ENCODE measurements at places on chromosomes 11 and 22.

GRCh38 chr11:96257972-96258934 is 84.7 kb downstream of the MAML2 start:
- no peak for DNase-seq

GRCh38 chr11:5767056-5767455 is 13.0 kb downstream of the OR52N4 start:
- peak; percentile 44 for DNase-seq

GRCh38 chr11:85768473-85769146 is 42.3 kb downstream of the SYTL2 start:
- no peak for DNase-seq

DNA sequence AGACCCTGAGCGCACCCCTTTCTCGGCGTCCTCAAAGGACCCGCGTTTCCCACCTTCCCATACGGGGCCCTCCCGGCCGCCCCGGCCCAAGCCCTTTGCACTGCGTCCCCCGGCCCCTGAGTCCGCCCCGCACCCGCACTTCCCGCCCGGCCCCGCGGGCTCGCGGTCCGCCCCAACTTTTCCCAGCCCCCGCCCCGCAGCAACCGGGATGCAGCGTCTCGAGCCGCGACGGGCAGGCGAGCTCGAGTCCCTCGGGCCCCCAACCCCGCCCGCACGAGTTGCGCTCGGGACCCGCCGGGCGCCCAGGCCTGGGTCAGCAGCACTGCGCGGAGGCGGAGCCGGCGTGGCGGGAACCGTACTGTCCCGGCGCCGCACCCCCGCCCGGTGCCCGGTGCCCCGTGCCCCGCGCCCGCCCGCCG is 371 bp downstream of the SMCO4 start:
- DNase-seq = no peak

- no peak for DNase-seq
These were observed 21.2 kb downstream of the PPP6R3 start for GRCh38 chr11:68481579-68482240.

DNA sequence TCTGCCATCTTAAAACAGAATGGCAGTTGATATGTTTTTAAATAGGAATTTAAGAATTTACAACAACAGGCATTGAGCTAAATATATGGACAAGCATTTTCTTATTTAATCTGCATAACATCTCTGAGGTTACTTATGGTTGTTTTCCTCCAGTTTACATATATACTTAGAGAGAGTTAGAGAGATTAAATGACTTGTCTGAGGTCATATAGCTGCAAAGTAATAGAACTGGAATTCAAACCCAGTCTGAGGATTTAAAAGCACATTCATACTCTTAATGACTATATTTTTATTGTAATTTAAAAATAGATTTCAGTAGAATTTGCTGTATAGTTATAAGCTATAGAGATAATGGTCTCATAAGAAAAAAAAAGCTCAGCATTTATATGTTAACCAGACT is 81.4 kb upstream of the GRIK4 start:
- DNase-seq = no peak

DNA sequence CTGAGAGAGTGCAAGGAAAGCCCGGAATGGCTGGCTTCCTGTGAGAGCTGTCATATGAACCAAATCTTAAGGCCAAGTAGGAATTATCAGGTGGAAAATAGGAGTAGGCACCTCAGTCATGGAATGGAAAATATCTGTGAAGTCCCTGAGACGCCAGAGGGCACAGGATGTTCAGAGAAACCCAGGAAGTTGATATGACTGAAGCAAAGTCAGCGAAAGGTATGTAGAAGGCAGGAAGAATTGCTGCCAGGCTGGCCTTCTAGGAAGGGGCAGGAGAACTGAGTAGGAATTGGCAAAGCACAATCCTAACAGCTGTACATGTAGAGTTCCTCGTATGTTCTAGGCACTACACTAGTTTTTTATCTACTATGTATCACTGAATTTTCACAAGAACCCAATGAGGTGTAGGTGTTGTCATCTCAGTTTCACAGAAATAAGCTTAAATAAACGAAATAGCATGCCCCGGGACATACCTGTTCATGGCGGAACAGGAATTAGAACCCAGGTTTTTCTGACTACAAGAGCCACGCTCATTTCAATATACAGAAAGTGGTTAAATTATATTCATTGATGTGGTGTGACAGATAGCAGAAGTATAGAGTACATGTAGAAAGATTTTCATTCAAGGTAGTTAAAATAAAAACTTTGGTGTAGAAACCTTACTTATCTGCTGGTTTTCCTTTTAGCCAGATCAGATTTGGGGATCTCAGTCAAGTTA is 17.0 kb downstream of the HMGXB4 start:
- DNase-seq = peak; percentile 4

DNA sequence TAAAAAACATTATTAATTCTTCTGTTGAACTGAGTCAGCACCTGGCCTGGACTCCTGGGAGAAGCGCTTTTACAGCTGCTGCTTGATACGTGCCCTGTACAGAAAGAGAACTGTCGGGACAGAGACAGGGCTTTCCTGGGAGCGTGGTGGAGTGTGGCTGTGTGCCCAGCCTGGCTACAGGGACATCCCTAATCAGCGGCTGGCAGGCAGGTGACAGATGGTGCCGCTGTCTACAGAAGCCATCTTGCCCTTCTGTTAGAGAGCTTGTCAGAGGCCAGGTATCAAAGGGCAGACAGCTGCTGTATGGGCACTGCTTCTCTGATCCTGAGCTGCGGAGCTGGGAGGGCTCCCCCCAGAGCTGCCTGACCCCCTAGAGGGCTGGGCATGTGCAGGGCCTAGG is 361.8 kb downstream of the TENM4 start:
- no peak for DNase-seq

GRCh38 chr22:32378707-32379272 is 21.1 kb downstream of the RFPL3 start:
- peak; percentile 51 for DNase-seq

DNA sequence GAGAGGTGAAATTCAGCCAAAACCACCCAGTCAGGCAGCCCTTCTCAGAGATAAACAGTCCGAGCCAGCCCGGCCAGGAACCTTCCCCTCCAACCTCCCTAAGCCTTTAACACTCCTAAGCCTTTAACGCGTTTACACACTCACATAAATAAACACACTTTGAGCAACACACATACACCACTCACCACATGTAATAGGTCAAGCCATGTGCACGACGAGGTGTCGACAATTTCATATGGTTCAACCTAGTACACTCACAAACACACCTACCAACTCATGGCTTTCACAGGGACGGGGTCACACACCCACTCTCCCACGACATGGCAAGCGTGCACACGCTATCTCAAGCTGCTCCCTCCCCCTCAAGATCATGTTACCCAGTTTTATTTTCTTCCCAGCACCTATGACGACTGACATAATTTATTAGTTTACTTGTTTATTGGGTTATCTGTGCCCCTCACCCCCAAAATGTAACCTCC is 15.5 kb downstream of the SLC43A1 start:
- no peak for DNase-seq

GRCh38 chr11:110198031-110198729 is 98.2 kb downstream of the RDX start:
- peak; percentile 38 for DNase-seq

- no peak for DNase-seq
These were observed 42.0 kb downstream of the IGLL5 start for GRCh38 chr22:22929381-22930221.

GRCh38 chr11:65884716-65885092 is 3.6 kb downstream of the FIBP start:
- DNase-seq = peak; percentile 80

- peak; percentile 80 for DNase-seq
These were observed 9.0 kb upstream of the RDX start for GRCh38 chr11:110305169-110306018.

GRCh38 chr22:42717197-42717928 is 3.3 kb downstream of the A4GALT start:
- DNase-seq = peak; percentile 73

DNA sequence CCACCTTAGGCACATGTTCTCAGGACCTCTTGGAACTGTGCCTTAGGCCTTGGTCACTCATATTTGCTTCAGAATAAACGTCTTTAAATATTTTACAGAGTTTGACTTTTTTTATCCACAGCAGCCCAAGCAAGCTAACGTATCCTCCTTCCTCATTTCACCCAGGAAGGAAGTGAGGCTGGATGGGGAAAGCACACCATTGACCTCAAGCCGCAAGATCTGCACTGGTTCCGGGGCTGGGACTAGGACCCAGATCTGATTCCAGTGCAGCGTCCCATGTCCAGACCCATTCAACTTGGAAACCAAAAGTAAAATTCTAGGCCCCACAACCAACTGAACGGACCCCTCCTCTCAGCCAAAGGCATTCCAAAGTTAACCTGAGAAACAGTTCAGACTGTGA is 2.4 kb upstream of the LGALS12 start:
- no peak for DNase-seq

DNA sequence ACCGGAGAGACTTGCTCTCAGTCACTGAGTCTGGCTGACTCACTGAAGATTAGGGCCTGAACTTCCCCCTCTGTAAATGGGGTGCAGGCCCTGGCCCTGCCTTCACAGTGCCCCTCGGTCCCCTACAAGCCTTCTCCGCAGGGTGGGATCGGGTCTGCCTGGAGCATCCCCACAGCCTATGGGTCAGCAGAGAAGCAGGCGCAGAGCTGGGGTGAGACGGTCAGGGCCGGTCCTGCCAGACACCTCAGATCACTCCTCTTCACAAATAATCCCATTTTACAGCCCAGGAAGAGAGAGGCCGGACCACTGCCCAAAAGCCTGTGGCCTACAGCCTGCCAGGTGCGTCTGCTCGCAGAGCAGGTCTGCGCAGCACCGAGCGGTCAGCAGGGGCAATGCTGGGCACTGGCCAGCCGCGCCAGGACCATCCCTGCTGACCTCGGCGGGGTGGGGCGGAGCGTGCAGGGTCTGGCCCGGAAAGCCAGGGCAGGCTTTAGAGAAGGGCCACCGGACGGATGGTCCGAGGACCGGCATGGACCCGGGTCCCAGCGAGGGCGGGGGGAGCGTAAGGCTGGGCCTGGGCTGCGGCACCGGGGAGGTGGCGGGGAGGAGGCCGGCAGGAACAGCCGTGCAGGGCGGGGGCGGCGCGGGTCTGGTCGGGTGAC is 522 bp upstream of the SEPTIN5 start:
- no peak for DNase-seq

- DNase-seq = peak; percentile 50
These were observed 18.8 kb downstream of the VPS37C start for GRCh38 chr11:61142424-61142823.
